ENCODE measurements at places on chromosomes 2 and 18.

- DNase-seq: no peak
Measured at GRCh38 chr2:70779491-70779890, 11.0 kb downstream of the FIGLA start.

DNA sequence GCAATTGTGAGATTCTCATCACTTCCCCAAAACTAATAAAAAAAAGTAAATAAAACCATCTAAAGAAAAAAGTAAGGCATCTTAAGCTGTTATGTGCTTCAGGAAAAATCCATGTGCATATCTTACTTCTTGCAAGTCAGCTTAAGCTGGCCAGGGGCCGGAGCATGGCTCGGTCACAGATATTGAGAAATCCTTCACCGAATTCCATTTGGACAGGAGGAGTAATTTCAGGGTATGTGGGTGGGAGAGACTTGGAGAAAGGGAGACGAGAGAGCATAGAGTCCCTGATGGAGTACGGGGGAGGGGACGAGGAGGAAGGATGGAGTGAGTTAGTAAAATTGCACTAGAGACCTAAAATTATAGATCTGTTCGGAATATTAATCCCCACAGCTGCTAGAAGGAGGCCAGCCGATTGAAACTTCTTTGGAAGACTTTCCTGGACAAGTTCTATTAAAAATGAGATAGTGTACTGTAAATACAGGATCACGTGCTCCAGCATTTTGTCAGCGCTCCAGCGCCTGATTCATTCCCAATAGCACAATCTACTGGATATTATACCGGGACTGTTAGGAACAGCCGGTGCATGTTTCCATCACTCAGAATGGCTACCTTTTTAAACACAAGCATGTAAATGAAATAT lies 438.5 kb downstream of the ZNF516 start:
- DNase-seq: no peak

- DNase-seq: no peak
Measured at GRCh38 chr2:46525522-46526155, 46.3 kb downstream of the TMEM247 start.

GRCh38 chr2:238776003-238776760 lies 71.7 kb upstream of the TWIST2 start:
- no peak for DNase-seq

DNA sequence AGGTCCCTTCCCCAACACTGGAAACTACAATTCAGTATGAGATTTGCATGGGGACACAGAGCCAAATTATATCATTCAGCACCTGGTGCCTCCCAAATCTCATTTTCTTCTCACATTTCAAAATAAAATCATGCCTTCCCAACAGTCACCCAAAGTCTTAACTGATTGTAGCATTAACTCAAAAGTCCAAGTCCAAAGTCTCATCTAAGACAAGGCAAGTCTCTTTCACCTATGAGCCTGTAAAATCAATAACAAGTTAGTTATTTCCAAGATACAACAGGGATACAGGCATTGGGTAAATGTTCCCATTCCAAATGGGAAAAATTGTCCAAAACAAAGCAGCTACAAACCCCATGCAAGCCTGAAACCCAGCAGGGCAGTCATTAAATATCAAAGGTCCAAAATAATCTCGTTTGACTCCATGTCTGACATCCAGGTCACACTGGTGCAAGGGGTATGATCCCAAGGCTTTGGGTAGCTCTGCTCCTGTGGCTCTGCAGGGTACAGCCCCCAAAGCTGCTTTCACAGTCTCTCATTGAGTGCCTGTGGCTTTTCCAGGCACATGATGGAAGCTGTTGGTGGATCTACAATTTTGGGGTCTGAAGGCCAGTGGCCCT lies 1370.1 kb upstream of the DDX18 start:
- no peak for DNase-seq

GRCh38 chr18:58243401-58243800 lies 199.4 kb downstream of the NEDD4L start:
- no peak for DNase-seq

- DNase-seq: no peak
Measured at GRCh38 chr2:113877711-113878598, 11.9 kb upstream of the ACTR3 start.

DNA sequence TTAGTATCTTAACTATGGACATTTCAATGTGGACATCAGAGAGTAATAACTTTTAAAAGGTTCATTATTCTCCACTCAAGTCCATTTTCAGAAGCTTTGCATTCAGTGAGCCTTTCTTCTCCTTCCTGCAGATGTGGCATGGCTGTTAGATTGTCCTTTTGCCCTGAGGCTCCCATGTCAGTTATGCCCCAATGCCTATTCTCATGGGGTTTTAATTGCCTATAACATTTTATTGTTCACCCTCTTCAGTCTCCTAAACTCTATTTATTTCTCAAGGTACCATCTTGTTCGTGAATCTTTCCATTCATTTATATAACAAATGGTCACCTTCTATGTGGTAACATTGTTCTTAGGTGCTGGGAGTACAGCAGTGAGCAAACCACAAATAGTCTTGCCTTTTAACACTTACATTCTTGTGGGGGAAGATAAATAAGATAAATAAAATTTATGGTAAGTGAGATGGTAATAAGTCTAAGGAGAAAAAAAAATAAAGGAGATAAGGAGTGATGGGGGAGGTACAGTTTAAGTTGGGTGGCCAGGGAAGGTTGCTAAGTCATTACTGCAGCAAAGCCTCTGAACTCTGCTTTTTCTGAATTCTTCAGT lies 277.9 kb upstream of the SIX3 start:
- DNase-seq: no peak
